ENCODE measurements at places on chromosomes 16 and 17. TPM values are rescaled to one million over a fixed set of nuclear protein-coding genes. Genes with fewer than 3 reads are reported as not detected.

DNA sequence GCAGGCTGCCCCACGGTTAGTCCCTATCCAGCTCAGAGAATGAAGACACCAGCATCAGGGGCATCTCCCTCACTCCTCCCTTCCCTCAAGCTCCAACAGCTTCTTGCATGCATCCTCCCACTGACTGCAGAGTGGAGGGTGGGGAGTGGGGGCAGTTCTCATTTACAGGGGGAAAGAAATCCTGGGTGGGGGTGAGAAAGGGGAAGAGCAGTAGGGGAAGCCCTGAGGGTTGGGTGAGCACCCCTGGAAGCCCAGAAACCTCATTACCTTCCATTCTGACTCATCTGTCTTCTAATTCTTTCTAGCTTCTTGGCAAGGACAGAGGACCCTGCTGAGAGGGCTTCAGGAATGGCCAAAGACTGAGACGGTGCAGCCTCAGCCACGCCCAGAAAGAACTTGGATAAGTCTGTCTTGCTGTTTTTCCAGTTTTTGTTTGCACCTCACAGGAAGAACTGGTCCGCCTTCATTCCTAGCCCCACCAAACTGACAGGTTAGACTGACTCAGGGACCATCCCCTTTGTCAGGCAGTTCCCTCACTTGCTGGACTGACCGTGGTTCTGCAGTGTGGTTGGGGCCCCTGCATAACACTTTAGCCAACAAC is 52.5 kb upstream of the WSB1 start:
- H3K27me3 ChIP-seq = no peaks in the 10 kb centered on the region
- no peak overlapping the region for H3K4me3 ChIP-seq
- no peak overlapping the region for H3K27ac ChIP-seq
- peaks cover 16% of the 10 kb centered on the region for H3K4me1 ChIP-seq
- no peaks in the 10 kb centered on the region for H3K36me3 ChIP-seq

- H3K27me3 ChIP-seq = peaks cover 27% of the 10 kb centered on the region
- H3K4me1 ChIP-seq = no peaks in the 10 kb centered on the region
- no peak for DNase-seq
- no peaks in the 10 kb centered on the region for H3K36me3 ChIP-seq
Observed at GRCh38 chr17:309361-309888, 43.2 kb downstream of the RPH3AL start.

ZCCHC14 gene
- 2.5 TPM for total RNA-seq

KRTAP1-5 gene
- 34.8 TPM for total RNA-seq

SDK2 gene
- total RNA-seq = under 0.01 TPM

TBC1D3C gene
- total RNA-seq = not detected

- no peaks in the 10 kb centered on the region for H3K27me3 ChIP-seq
- no peak overlapping the region for H3K27ac ChIP-seq
- H3K4me3 ChIP-seq = no peak overlapping the region
- H3K4me1 ChIP-seq = peaks cover 13% of the 10 kb centered on the region
Observed at GRCh38 chr16:85246473-85246872, 134.2 kb upstream of the CIBAR2 start.

GRCh38 chr17:76199469-76199868 is 40.8 kb downstream of the RNF157 start:
- H3K27ac ChIP-seq = no peak overlapping the region
- H3K4me3 ChIP-seq = no peak overlapping the region
- H3K4me1 ChIP-seq = peaks cover 3% of the 10 kb centered on the region
- H3K36me3 ChIP-seq = no peaks in the 10 kb centered on the region

CSH2 gene
- total RNA-seq = not detected

GRCh38 chr17:47621293-47622179 is 28.2 kb upstream of the KPNB1 start:
- H3K36me3 ChIP-seq = peaks cover 16% of the 10 kb centered on the region
- peaks cover 13% of the 10 kb centered on the region for H3K4me1 ChIP-seq
- H3K27ac ChIP-seq = peak overlapping the region; percentile 63

DNA sequence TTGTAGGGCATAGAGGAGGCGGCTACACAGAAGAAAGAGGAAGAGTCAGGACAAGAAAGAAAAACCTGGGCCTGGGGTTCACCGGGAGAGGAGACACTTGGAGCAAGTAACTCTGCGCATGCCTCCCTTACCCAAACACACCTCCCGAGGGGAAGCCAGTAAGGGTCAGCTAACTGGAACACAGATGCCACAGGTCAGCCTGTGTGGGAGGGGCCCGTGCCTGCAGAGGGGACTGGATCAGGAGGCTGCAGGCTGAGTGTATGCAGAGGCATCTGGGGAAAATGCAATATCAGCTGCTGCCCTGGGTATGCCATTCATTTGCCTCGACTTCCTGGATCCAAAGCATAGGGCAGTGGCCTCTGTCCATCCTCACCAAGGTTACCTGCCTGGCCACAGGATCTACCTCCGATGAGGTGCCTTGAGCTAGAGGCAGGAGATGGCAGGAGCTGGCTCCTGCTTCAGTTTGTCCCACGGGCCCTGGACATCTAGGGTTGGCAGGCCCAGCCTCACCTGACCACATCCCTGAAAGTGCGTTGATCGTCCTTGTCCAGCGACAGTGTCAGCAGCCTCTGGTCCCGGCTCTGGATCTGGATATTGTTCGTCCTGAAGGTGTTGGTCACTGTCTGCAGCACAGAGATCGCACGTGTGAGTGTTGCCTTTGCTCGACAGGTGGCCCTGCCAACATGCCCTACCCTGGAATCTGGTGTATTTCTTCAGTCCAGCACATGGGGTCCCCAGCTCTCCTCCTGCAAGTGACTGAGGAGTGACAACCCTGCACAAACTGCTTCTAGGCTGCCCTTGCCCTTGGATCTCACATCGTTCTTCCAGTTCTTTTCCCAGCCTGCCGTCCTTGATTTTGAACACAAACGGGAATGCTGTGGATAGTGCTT is 4.6 kb upstream of the MFSD6L start:
- no peak for DNase-seq
- H3K4me1 ChIP-seq = no peaks in the 10 kb centered on the region
- H3K27me3 ChIP-seq = peaks cover 6% of the 10 kb centered on the region
- H3K4me3 ChIP-seq = no peak overlapping the region
- no peak overlapping the region for H3K27ac ChIP-seq
- H3K36me3 ChIP-seq = no peaks in the 10 kb centered on the region

- no peaks in the 10 kb centered on the region for H3K36me3 ChIP-seq
- no peak overlapping the region for H3K4me3 ChIP-seq
- DNase-seq = no peak
- no peaks in the 10 kb centered on the region for H3K27me3 ChIP-seq
- H3K27ac ChIP-seq = no peak overlapping the region
Observed at GRCh38 chr16:73161977-73162376, 114.0 kb upstream of the ZFHX3 start.

- H3K27me3 ChIP-seq = no peaks in the 10 kb centered on the region
- no peak overlapping the region for H3K27ac ChIP-seq
- peaks cover 14% of the 10 kb centered on the region for H3K4me1 ChIP-seq
- peak; percentile 36 for DNase-seq
- H3K4me3 ChIP-seq = no peak overlapping the region
Observed at GRCh38 chr16:53756275-53756996, 52.5 kb downstream of the FTO start.

MYCBPAP gene
- under 0.01 TPM for total RNA-seq

DNA sequence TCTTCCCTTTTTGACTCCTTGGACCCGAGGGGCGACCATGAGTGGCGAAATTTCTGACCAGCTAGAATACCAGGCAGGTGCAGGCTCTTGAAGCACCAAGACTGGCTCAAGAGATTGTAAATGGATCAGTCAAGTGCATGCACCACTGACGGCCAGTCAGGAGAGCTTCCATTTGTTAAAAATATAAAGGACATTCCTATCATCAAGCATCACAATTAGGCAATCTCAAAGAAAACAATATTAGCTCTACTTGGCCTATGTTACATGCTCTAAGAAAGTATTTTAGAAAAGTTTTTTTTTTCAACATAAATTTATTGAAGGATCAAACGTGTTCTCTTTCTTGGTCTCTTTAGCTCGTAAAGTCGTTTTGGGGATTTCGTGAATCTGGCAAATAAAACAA is 1.5 kb upstream of the PRKCA start:
- H3K27me3 ChIP-seq = no peaks in the 10 kb centered on the region
- H3K36me3 ChIP-seq = no peaks in the 10 kb centered on the region
- no peak overlapping the region for H3K4me3 ChIP-seq

GRCh38 chr17:77730376-77730775 is 228.1 kb upstream of the TNRC6C start:
- H3K27ac ChIP-seq = no peak overlapping the region
- peaks cover 20% of the 10 kb centered on the region for H3K27me3 ChIP-seq
- H3K4me3 ChIP-seq = no peak overlapping the region
- DNase-seq = no peak
- H3K36me3 ChIP-seq = no peaks in the 10 kb centered on the region
- H3K4me1 ChIP-seq = peaks cover 5% of the 10 kb centered on the region

DNA sequence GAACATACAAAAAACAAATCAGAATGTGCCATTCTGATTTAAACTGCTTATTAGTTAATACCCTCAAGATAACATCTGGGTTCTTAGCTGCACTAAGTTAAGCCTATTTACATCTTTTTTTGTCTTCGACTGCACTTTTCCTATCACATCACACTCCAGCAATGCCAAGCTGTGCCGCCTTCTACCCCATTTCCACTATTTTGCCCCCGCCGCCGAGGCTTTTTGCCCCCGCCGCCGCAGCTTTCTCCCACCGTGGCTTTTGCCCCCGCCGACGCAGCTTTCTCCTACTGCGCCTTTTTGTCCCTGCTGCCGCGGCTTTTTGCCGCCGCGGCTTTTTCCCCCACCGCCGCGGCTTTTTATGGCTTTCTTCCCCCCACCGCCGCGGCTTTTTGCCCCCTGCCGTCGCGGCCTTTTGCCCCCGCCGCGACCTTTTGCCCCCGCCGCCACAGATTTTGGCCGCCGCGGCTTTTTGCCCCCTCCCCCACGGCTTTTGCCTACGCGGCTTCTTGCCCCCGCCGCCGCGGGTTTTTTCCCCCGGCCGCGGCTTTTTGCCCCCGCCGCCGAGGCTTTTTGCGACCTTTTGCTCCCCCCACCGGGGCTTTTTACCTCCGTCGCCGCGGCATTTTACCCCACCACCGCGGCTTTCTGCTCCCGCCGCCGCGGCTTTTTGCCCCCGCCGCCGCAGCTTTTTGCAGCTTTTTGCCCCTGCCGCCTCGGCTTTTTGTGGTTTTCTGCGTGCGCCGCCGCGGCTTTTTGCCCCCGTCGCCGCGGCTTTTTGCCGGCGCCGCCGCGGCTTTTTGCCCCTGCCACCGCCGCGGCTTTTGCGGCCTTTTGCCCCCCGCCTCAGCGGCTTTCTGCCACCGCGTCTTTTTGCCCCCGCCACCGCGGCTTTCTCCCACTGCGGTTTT is 331.4 kb upstream of the WSB1 start:
- no peaks in the 10 kb centered on the region for H3K4me1 ChIP-seq
- no peak overlapping the region for H3K27ac ChIP-seq
- H3K36me3 ChIP-seq = no peaks in the 10 kb centered on the region
- no peak for DNase-seq
- H3K4me3 ChIP-seq = no peak overlapping the region

- no peak overlapping the region for H3K4me3 ChIP-seq
- no peaks in the 10 kb centered on the region for H3K27me3 ChIP-seq
Observed at GRCh38 chr17:54172096-54172984, 349.6 kb downstream of the KIF2B start.

DNA sequence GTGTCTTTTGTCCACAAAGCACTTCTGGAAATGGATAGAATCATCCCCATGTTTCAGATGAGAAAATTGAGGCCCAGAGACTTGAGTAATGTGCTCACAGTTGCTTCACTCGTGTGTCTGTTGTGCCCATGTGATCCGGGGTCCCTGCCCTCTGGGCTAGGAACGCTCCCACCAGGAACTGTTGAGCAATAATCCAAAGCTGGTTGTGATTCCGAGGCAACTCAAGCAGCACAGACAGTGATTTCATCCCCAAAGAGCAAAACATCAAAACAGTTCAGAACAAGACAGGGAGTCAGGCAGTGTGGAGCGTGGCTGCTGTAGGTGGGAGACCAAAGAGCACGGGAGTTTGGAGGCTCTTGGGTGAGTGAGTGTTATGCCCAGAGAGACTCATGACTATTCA is 205.0 kb upstream of the ASIC2 start:
- no peaks in the 10 kb centered on the region for H3K36me3 ChIP-seq
- no peaks in the 10 kb centered on the region for H3K4me1 ChIP-seq
- H3K27me3 ChIP-seq = no peaks in the 10 kb centered on the region
- DNase-seq = no peak
- H3K4me3 ChIP-seq = no peak overlapping the region

GRCh38 chr17:14922411-14922810 is 342.7 kb downstream of the PMP22 start:
- H3K4me1 ChIP-seq = peaks cover 6% of the 10 kb centered on the region
- H3K27ac ChIP-seq = no peak overlapping the region
- H3K27me3 ChIP-seq = peaks cover 3% of the 10 kb centered on the region
- no peak overlapping the region for H3K4me3 ChIP-seq
- DNase-seq = no peak

ALDH3A2 gene
- total RNA-seq = 7.9 TPM

DNAI2 gene
- not detected for total RNA-seq

DNA sequence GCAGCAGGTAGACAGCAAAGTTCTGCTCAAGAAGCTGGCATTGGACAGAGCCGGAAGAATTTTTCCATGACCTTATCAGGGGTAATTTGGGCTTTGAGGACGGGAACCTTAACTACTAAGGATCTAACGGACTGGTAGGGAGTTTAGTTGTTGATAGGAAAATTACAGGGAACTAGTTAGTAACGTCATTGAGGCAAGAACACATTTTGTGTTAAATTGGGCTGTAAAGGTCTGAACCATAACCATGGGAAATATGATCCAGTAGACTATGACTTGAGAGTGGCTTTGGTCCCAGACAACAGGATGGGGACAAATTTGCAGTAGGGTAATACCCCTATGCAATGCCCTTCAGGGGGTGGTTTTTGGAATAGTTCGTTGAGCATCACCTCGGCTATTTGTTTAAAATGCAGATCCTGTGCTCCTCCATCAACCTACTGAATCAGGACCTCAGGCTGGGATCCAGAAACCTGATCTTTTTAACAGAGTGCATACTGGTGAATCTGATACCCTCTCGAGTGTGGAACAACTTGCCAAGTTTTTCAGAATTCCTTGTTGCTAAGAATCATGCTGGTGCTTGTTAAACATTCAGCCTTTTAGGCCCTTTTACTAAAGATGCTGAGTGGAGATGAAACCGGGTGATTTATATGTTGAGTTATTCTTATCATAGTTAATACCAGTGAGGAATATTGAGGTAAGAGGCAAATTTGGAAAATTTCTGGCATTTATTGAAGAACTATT is 255.1 kb downstream of the MAP2K6 start:
- no peaks in the 10 kb centered on the region for H3K27me3 ChIP-seq
- DNase-seq = peak; percentile 65
- peaks cover 2% of the 10 kb centered on the region for H3K4me1 ChIP-seq
- no peak overlapping the region for H3K27ac ChIP-seq
